Activated T-cell treated with anti-CD3 and anti-CD28 coated beads, Interleukin-2, amount 50 U/mL, for 48 hours (primary cell): ENCODE measurements at places on chromosomes 11 and 22.

DNA sequence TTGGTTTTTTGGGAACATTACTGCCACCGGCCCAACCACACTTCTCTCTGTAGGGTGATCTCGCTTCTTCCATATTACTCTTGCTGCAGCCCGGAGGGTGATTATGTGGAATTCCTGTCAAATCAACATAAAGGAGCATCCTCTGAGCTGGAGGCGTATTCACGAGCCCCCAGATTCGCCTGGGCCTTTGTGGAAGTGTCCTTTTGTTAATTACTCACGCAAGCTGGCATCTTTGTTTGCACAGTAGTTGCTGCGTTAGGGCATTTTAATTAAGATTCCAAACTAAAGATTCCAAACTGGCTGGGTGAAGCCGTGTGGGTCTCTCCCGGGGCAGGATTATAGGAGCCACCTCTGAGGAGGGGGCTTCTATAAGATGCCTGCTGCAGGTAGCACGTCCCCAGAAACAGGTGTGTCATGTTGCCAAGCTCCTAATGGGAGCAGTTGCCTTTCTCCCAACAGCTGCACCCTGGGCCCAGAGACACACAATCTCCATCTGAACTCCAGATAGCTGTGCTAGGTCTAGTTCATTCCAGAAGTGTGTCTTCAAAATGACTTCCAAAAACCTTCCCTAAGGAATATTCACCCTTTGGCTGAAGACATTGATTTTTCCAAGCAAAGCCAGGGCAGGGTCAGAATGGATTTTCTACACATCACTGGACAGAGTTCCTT lies 40.9 kb downstream of the SHISAL1 start:
- DNase-seq = no peak

GRCh38 chr11:109223451-109223850 lies 198.5 kb upstream of the C11orf87 start:
- DNase-seq = no peak

DNA sequence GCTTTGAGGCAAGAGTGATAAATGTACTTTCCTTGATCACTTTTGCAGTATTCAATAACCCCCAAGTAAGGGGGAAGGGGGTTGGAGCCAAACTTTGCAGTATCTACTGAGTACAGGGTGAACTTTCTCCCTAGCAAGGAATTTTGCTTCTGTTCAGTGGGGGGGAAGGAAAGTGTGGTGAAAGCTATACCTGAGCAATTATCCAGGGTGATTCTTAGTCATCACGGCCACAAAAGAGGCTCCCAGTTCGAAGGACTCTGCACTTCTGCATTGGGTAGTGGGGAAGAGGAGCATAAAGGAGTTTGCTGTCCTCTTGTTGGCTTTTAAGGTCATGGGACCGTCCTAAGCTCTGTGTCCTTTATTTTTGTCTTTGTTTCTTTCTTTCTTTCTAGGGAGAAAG lies 346.5 kb upstream of the SYN3 start:
- DNase-seq = no peak

DNA sequence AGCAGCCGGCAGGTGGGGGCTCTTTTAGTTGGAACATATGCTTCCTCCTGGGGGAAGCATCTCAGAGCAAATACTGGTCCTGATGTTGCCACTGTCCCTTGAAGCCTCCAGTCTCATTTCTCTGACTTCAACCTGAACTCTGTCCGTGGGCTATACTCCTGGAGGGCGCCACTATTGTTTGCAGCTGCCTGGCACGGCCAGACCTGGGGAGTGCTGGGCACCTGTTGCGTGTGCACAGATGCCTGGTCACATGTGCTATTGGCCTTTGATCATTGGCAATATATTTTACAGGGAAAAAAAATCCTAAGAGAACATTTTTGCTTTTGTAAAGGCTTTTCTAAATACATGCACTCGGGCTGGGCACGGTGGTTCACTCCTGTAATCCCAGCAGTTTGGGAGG lies 18.2 kb downstream of the LHFPL7 start:
- DNase-seq = no peak

- no peak for DNase-seq
Measured at GRCh38 chr11:102120437-102120973, 10.3 kb downstream of the YAP1 start.

DNA sequence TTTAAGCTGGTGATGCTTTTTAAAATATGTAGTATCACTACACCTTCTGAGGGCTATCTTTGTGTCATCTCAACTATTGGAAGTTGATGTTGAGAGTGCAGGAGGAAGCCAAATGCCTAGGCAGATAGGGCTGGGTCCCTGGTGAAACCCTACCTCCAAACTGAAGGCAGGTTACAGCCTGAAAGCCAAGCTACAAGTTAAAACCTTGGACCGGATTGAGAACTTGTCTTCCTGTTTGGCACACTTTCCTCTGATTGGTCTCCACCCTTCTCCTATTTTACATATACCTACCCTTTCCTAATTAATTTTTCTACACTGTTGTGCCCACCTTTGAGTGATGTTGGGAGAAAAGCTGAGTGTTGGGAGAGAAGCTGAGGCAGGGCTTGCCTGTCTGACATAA lies 287.8 kb upstream of the CNTN5 start:
- no peak for DNase-seq

DNA sequence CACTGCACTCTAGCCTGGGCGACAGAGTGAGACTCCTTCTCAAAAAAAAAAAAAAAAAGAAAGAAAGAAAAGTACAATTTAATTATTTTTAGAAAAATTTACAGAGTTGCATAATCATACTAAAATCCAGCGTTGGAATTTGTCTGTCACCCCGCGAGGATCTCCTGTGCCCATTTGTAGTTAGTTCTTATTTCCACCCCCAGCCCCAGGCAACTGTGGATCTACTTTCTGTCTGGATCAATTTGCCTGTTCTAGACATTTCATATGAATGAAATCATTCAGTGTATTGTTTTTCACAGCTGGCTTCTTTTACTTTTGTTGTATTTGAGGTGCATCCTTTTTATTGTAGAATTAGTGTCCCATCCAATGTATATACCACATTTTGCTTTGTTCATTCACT lies 102.6 kb upstream of the RASSF10 start:
- DNase-seq = no peak

GRCh38 chr22:23250056-23250784 lies 69.9 kb downstream of the BCR start:
- DNase-seq = no peak

DNA sequence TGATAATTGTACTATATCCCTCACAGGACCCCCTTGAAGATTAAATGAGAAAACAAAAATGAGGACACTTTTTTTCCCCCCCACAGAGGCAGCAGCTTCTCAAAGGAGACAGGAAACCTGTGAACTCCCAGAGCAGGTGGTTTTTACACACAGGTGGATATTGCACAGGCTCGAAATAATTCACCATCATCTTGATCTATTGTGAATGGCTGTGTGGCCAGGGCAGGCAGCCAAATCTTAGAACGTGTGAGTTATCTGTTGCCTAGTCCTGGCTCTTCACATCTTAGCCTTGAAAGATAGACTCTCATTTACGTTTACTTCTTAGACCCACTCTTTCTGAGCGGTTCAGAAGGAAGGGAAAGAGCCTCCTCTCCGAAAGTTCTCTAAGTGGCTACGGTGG lies 23.5 kb downstream of the PPFIBP2 start:
- no peak for DNase-seq

DNA sequence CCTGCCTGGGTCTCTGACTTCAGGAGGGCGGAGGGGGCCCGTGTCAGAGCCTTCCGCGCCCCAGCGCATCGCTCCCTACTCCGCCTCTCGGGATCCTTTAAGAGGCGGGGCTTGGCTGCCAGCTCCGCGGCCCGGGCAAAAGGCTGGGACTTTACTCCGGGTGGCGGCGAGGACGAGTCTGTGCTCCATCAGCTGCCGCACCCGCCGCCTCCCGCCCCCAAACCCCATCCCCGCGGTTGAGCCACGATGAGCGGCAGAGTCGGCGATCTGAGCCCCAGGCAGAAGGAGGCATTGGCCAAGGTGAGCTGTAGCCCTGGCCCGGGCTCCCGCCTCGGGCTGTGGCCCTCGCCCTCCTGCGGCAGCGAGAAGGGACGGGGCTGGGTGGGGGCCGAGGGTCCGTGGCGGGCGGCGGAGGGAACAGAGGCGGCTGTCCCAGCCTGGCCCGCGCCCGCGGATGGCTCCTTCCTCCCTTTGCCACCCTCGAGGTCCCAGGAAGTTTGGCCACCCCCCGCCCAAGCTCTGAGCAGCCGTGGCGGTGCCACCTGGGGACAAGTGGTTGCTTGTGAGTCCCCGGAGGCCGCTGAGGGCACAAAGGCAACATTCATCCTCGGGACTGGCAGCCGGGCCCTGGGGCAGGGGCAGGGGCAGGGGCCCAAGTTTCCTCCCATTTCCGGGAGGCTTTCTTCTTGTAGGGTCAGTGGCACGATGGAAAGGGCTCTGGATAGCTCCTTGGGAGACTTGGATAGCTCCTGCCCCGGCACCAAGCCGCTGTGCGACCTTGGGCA lies at the start of gene SEC14L2:
TSS of gene SEC14L2 (plus strand) at position 148 of the 785 bp plus-strand sequence. CDS start at position 247, 99 bp downstream.
- peak; percentile 79 for DNase-seq

- peak; percentile 62 for DNase-seq
Measured at GRCh38 chr11:128492903-128493569, 94.3 kb downstream of the ETS1 start.

DNA sequence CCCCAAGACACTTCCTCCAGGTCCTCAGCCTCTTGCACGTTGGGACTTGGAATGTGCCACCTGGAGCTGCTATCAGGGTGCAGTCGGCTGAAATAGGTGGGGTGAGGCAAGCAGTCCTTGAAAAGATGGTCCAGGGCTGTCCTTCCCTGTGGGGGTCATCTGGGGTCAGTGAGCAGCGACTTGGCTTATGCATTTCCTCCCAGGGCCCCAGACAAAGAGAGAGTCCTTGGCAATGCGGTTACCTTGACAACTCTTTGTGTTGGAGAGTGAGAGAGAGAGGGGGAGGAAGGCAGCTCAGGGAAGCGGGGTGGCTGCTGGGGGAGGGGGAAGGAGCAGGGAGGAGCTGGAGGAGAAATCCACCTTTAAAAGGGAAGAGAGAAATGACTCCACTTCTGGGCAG lies 93.8 kb downstream of the MIAT start:
- DNase-seq = no peak

DNA sequence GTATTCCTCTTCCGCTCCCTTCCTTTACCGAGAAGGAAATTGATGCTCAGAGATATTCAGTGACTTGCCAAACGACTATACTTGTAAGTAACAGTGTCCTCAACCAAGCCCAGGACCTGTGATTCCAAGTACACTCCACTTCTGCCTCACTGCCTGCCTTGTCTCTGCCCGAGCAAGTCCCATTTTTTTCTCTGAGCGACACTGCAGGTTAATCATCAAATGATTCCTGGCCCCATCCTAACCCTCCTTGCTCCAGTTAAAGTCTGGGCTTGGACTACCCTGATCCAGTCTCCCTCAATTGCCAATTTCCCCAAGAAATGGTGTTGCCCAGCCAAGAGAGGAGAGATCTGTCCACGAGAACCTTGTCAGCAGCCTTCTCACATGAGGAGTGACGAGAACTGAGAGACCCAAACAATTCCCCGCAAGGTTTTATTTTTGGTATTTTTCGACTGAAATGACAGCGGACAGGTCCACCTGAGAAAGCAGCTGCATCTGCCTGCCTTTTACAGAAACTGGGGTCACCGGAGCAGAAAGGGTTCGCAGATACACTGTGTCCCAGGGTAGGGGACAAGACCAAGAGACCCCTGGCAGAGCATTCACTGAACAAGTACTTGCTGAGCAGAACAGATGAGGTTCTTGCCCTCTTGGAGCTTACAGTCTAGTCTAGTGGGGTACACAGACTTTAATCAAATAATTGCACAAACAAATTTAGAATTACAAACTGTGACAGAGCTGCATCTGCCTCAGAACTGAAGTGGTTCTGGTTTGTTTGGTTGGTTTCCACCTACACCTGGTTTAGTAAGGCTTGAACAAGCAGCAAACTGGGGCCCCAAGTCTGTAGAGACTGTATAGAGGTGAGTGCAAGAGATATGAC lies 11.4 kb downstream of the POU2AF1 start:
- DNase-seq = no peak

- DNase-seq = no peak
Measured at GRCh38 chr11:64084951-64085710, 49.4 kb downstream of the FLRT1 start.

DNA sequence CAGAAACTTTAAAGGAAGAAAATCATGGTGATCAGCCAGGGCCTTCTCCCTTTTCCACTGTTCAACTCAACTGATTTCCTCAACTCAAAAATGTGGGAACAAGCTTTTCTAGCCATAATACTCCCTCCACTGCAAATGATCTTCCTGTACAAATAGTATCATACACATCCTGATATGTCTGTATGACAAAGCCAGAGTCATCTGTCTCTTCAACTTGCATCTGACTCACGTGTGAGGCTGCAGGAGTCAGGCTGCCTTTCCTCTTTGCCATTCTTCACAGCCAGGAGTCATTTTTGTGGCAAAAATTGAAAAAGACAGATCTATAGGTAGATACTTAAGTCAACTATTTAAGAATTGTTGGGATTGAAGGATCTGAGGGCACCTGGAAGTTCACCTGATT lies 13.3 kb downstream of the PATZ1 start:
- no peak for DNase-seq

GRCh38 chr11:76231121-76231738 lies 24.9 kb upstream of the WNT11 start:
- DNase-seq = no peak

DNA sequence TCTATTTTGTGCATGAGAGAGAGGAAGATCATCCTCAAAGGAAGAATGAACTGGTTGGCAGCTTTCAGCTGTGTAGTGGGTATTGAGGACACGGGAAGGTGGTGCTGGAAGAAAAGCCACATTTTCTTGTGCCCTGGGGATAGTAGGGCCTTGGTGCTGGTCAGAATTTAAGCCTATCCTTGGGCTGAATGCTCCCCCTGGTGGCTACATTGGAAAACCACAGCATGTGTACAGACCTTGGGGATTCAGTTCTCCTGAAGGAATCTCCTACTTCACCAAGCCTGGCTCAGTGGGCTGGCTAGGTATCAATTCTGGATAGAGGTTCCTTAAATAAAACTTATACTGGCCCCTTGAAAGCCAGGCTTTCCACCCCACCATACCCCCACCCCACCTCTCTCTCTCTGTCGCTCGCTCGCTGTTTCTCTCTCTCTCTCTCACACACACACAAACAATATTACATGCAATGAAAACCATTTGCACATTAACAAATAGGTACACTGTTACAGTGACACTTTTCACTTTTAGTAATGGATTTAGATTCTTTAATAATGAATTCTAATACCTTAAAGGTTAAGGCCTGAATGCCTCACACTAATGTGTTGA lies 2.8 kb upstream of the OR51M1 start:
- peak; percentile 34 for DNase-seq

GRCh38 chr11:61910187-61911127 lies 6.9 kb downstream of the RAB3IL1 start:
- DNase-seq = no peak

DNA sequence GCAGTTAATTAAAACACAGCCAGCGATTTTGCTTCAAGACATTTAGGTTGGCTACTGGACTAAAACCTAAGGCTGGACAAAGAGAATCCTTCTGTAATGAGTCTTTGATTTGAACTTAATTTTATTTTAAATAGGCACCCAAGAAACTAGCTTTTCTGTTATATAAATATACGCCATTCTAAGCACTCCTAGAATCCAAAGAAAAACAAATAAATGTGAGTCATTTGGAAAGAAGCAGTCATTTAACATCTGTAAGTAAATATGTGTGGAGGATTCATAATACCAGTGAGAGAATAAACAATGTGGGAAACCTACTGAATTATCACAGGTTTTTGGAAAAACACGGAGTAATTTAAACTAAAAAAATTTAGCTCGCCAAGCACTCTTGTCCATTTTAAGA lies 1.2 kb upstream of the TECTA start:
- DNase-seq = no peak
